Bronchial epithelial cell (primary cell): ENCODE measurements at places on chromosomes 16 and 17.
A peak's percentile ranks its signal among the peaks of the same experiment; 100 is the strongest.

DNA sequence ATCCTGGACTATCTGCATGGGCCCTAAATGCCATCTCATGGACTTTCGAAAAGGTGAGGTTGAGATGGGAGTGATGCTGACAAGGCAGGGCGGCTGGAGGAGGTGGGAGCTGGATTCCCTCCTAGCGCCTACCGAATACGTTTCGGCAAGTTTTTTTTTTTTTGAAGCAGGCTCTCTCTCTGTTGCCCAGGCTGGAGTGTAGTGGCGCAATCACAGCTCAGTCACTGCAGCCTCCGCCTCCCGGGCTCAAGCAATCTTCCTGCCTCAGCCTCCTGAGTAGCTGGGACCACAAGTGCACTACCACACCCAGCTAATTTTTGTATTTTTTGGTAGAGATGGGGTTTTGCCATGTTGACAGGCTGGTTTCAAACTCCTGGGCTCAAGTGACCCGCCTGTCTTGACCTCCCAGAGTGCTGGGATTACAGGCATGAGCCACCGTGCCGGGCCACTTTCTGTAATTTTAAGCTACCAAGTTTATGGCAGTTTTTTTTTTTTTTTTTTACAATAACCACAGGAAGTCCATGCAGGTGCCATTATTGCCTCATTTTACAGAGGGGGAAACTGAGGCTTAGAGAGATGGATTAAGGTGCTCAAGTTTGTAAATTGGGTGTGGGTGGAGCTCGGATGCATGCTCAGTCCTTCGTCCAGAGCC lies 246.4 kb downstream of the PRKCA start:
- no peak for DNase-seq

DNA sequence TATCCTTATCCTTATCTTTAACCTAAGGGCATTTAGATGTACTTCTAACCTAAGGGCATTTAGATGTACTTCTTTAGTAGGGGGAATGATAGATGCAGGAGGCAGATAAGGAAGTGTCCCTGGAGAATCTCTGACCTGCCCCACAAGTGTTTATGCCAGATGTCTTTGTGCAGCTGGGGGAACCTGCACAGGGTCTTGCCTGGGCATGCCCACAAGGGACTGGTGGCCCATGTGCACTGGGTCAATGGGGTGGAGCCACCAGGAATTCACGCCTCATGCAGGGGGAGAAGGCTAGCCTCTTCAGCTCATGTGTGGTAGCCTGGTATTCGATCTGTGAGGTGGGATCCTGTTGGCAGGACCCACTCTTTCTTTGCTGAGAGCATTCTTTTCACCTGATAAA lies 38.0 kb downstream of the CA10 start:
- DNase-seq, result no peak

GRCh38 chr17:64403881-64404460 lies 13.3 kb upstream of the PECAM1 start:
- DNase-seq, result no peak

- no peak for DNase-seq
These were observed 52.5 kb upstream of the CLEC19A start for GRCh38 chr16:19232988-19233387.

DNA sequence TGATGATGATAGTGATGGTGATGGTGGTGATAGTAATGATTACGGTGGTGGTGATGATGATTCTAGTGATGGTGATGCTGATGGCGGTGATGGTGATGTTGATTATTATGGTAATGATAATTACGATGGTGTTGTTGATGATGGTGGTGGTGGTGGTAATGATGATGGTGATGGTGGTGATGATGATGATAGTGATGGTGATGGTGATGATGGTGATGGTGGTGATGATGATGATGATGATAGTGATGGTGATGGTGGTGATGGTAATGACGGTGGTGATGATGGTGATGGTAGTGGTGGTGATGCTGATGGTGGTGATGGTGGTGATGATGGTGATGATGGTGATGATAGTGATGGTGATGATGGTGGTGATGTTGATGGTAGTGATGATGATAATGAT lies 370.0 kb downstream of the CDH13 start:
- DNase-seq, result no peak

GRCh38 chr17:48102798-48103715 lies 1.8 kb upstream of the CBX1 start:
- DNase-seq, result no peak

- peak; percentile 64 for DNase-seq
These were observed 88.8 kb downstream of the LITAF start for GRCh38 chr16:11497851-11498289.

DNA sequence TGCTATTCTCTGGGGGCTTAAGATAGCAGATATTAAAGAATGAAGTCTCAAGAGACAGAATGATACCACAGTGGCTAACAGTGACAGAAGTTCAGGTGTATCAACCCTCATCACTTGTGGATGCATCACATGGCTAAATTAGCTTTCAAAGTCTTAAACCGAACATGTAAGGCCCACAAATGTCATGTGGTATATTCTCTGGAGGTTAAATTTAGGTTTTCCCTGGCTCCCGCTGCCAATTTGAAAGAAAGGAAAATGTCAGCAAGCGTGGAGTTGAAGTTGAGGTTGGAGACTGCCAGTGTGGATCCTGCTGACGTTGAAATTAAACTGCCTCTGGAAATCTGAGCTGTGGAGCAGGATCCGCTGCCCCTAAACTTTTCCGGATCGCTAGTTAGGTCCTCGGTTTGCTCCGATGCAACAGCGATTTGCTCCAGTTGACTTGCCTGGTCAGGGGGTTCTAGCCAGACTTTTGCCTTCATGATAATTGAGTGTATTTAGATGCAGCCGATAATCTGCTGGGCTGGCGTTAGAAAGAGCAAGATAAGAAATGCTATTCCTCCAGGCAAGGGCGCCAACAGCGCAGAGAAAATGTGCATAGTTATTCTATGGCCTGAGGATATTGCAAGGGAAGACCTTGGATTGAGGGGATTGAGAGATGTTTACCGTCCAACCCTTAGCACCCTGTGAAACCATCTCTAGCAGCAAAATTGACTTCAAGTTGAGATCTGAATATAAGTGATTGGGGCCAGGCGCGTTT lies 443.9 kb downstream of the TMEM114 start:
- DNase-seq, result no peak

GRCh38 chr17:76492989-76493501 lies 8.2 kb downstream of the RHBDF2 start:
- peak; percentile 71 for DNase-seq

- DNase-seq, result peak; percentile 7
These were observed 62.1 kb downstream of the ABHD15 start for GRCh38 chr17:29504711-29505110.

DNA sequence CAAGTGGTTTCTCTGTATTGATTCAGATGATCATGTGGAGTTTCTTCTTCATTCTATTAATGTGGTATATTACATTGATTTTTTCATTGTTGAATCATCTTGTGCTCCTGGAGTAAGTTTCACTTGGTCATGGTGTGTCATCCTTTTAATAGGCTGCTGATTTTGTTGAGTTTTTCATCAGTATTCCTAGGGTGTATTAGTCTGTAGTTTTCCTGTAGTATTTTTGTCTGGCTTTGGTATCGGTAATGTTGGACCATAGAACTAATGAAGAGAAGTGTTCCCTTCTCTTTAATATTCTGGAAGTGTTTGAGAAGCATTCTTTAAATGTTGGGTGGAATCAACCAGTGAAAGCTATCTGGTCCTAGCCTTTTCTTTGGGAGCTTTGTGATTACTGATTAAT lies 99.0 kb downstream of the OMG start:
- peak; percentile 41 for DNase-seq

GRCh38 chr17:49217651-49218413 lies 7.3 kb downstream of the ABI3 start:
- no peak for DNase-seq

DNA sequence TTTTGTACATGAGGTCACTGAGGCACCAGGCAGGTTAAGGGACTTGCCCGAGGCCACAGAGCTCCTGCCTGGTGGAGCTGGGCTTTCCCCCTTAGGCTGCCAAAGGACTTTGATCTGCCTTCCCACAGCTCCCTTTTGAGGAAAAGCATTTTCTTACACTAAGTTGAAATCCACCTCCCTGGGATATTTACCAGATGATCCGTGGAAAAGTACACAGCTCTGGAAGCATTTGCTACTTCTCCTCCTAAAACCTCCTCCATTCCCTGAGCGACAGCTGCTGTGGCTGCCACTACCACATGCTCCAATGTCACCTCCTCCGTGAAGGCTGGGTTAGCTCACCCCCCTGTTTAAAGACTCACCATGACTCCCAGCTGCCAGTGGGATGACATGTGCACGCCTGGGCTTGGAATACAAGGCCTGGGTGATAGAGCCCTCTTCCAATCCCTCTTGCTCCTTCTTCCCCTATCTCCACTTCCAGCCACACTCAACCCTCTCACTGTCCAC lies 1.2 kb upstream of the MPRIP start:
- peak; percentile 61 for DNase-seq
